Activated CD8-positive, alpha-beta T cell treated with anti-CD3 and anti-CD28 coated beads, Interleukin-2, amount 10 ng/mL, durations not matched to agents 7 days and 5 days (primary cell): ENCODE measurements at places on chromosomes 2 and 18. TPM values are rescaled to one million over a fixed set of nuclear protein-coding genes. Genes with fewer than 3 reads are reported as not detected.

The HOXD3 gene
- total RNA-seq, result not detected

The CD302 gene
- total RNA-seq, result 0.08 TPM

The LIMS2 gene
- 38.3 TPM for total RNA-seq

- H3K27ac ChIP-seq, result no peak overlapping the region
- no peak overlapping the region for H3K4me3 ChIP-seq
- DNase-seq, result no peak
- no peaks in the 10 kb centered on the region for H3K4me1 ChIP-seq
These were observed 65.1 kb downstream of the RRM2 start for GRCh38 chr2:10187661-10188060.

- no peak for DNase-seq
- no peaks in the 10 kb centered on the region for H3K36me3 ChIP-seq
- no peaks in the 10 kb centered on the region for H3K27me3 ChIP-seq
- no peak overlapping the region for H3K4me3 ChIP-seq
These were observed 232.1 kb downstream of the NDUFA10 start for GRCh38 chr2:239793086-239793485.

DNA sequence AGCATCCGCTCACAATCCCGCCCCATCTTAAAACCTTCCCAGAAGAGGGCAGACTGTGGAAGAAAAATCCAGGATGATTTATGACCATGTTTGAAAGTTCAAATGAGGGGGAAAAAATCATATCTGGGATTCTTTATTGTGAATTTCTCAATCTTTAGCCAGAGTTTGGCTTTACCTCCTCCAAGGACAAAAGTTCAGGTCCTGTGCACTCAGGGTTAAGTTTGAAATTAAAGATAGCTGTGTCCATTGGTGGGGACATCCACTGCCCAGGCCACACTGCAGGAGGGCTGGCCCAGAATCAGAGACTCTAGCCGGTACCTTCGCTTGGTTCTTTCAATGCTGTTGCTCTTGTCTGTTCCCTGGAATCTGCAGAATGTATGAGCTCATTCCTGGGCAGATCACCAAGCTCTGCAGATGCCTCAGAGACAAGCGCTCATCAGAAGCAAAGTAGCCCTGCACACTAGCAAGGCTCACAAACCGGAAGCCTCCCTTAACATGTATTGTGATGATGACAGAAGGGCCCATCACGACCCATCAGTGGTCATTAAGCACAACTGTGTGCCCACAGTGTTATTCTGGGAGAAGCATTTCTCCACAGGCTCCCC is 375.3 kb upstream of the KLHL29 start:
- no peaks in the 10 kb centered on the region for H3K27me3 ChIP-seq
- no peak for DNase-seq
- no peaks in the 10 kb centered on the region for H3K4me1 ChIP-seq
- no peak overlapping the region for H3K27ac ChIP-seq

The HRH4 gene
- not detected for total RNA-seq

The IL37 gene
- not detected for total RNA-seq
